NCI-H2171 treated with DMSO at 0.1 percent for 48 hours (cell line): ENCODE measurements at places on chromosomes 11 and 22.

GRCh38 chr11:33125611-33126010 lies 35.7 kb downstream of the CSTF3 start:
- DNase-seq: no peak

DNA sequence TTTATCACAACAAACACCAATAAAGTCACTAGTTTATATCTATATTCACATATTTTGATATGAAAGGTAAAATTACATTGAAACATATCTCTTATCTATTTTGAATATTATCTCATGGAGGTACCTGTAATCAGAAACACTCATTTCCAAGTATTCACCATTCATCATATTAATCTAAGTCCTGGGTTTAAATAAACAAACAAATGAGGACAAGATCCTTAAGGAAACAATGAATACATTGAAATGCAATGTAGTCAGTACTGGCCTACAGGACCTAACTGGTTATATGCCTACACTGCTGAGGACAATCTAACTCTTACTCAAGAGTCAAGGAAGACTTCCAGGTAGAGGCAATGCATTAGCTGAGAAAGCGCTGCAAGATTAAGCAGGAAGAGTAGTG lies 1411.9 kb upstream of the RAG2 start:
- no peak for DNase-seq

DNA sequence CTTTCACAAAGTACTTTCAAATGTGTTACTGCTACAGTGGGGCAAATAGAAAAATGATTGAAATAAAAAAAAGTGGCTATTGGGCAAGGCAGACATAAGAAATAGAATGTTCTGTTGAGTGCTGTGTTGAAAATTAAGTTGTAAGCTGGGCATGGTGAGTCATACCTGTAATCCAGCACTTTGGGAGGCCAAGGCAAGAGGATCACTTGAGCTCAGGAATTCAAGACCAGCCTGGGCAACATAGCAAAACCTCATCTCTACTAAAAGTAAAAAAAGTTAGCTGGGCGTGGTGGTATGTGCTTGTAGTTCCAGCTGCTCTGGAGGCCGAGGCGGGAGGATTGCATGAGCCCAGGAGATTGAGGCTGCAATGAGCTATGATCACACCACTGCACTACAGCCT lies 26.9 kb upstream of the LDHA start:
- no peak for DNase-seq

DNA sequence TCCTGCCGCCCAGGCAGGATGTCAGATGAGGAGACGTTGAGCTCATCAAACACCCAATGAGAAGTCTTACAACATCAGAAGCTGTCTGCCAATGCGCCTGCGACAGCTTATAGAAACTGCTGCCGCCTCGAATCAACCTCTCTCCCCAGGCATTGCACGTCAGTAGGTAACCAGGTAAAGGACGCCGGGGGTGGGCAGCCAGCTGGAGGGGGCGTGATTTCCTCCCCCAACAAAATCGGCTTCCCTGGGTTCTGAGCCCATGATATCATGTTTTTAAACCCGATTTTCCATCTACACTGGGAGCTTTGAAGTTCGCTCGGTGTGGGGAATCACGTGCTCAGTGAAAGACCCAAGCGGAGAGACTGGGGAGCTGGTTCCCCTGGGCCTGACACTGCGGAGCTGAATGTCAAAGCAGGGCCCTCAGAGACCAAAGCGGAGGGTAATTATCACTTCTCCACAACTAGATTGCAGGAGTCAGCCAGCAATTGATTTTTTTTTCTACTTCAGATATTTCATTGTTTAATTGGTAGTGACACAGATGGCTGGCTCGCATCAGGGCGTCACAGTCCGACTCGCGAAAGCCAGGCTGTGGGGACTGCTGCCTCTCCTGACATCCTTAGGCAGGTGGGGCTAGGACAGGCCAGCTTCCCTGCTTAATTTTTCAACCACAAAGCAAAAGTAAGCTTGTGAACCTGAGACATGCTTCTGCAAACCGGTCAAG lies 15.4 kb downstream of the FAM83F start:
- DNase-seq: peak; percentile 96

- DNase-seq: no peak
Measured at GRCh38 chr11:66958956-66959274, 732 bp upstream of the PC start.

GRCh38 chr22:19559324-19559811 lies 35.2 kb upstream of the CLDN5 start:
- DNase-seq: no peak

DNA sequence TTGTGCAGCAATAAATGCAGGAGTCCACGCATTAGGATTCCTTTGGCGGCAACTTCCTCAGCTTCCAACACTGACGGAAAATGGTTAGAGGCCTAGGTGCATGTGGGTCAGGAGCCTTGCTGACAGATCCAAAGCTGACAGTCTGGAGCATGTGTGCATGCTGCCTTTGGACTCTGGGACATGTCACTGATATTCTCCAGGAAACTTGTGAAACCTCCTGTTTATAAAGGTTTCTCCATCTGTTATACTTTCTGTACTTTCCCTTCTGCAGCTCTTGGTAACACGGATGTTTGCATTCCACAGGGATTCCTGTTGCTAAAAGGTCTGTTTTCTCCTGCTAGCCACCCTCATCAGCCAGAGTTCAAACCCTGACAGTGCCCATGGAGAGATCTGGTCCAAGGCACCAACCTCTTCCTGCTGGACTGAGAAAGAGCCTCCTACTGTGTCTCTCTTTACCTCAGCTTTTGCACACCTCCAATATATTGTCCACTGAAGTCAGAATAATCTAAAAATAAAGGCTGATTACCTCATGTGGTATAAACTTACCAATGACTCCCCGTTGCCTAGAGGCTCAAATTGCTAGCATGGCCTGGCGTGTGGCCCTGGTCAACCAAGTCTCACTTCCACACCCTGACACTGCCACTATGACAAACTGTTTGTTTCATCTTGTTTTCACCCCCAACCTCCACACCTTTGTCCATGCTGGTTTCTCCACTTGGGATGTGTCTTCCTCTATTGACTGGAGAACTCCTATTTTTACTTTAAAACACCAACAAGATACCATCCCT lies 31.1 kb upstream of the LYVE1 start:
- DNase-seq: no peak

- no peak for DNase-seq
Measured at GRCh38 chr11:7612661-7613393, 60.5 kb downstream of the CYB5R2 start.

- no peak for DNase-seq
Measured at GRCh38 chr11:133399855-133400625, 132.3 kb downstream of the OPCML start.

GRCh38 chr11:24900514-24900913 lies 403.7 kb downstream of the LUZP2 start:
- no peak for DNase-seq

DNA sequence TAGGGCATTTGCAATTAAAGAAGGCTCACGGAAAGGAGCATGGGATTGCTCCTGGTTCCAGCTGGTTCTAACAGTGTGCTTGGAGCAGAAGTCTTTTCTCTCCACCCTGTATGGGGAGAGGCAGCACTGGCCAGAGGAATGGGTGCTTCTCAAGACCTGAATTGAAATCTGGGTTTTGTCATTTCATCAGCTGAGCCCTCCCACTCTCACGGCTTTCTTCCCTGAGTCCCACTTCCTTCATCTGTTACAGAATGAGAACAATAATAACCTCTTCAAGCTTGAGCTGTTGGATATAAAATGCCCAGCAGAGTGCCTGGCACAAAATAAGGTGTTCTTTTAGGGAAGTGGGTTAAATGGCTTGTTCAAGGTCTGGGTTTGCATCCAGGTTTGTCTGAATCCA lies 17.2 kb downstream of the CNTF start:
- no peak for DNase-seq

- DNase-seq: no peak
Measured at GRCh38 chr22:39303358-39303757, 16.1 kb downstream of the RPL3 start.

DNA sequence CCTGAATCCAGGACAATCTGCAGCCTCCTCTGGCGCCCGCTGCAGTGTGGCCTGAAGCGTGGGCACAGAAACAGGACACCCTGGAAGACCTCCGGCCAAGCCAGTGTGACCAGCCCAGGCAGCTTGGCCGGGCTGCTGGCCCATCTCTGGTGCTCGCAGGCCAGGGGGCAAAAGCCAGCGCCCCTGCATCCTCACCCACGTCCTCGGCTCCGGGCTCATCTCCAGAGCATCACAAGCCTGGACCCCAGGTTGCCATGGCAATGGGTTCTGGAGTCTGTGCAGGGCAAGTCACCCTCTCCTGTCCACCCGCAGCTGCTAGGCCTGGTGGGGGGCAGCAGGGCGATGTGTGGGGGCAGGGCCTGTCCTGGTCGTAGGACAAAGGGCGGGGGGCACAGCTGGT lies 9.3 kb upstream of the PDGFB start:
- DNase-seq: no peak

GRCh38 chr11:128375961-128376360 lies 211.4 kb downstream of the ETS1 start:
- DNase-seq: no peak

GRCh38 chr11:63814383-63814736 lies 1.1 kb downstream of the SPINDOC start:
- DNase-seq: no peak

GRCh38 chr11:8706673-8707432 lies 24.3 kb downstream of the RPL27A start:
- DNase-seq: no peak

- DNase-seq: no peak
Measured at GRCh38 chr22:38845004-38845740, 1.3 kb upstream of the NPTXR start.

- no peak for DNase-seq
Measured at GRCh38 chr22:45698094-45698493, 26.5 kb downstream of the ATXN10 start.

- DNase-seq: no peak
Measured at GRCh38 chr22:11628651-11629511, 3899.1 kb upstream of the OR11H1 start.

DNA sequence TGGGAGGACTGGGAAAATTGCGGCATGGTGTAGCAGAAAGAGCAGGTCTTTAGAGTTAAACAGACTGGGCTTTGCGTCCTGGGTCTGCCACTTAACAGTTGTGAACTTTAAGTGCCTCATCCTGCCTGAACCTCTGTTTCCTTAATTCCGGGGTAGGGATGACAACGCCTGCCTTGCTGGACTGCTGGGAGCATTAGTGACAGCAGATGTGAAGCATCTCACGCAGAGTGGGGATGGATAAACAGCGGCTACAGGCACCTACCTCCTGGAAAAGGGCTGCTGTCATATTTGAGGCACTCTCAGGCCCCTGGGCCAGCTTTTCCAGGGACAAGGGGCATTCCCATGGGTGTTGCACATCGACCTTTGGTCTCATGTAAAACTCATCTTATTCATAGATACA lies 572.2 kb downstream of the TBC1D22A start:
- no peak for DNase-seq

- no peak for DNase-seq
Measured at GRCh38 chr22:44394246-44395117, 81.7 kb upstream of the SHISAL1 start.

GRCh38 chr11:66973956-66974580 lies 1.0 kb upstream of the C11orf86 start:
- no peak for DNase-seq

GRCh38 chr11:75315439-75315805 lies 36.0 kb downstream of the ARRB1 start:
- DNase-seq: no peak

GRCh38 chr11:69797156-69797555 lies 22.0 kb upstream of the FGF4 start:
- no peak for DNase-seq

GRCh38 chr11:119476666-119477331 lies 53.8 kb upstream of the THY1 start:
- DNase-seq: no peak

DNA sequence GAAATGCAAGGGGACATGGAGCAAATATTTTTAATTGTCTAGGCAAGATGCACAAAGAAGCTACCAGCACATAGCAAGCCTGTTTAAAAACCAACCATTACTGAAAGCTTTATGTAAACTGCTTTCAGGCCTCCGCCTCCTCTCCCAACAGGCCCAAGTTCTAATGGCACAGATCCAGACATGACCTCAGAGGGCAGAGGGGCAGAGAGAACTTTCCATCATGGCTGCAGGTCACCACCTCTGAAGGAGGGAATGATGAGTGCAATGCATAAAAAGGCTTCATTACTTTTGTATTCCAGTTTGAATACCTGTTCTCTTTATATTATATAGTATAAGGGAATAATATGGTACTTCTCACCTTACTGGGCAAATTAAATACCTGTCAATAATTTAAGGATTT lies 15.2 kb downstream of the DDX17 start:
- no peak for DNase-seq

GRCh38 chr11:78651136-78651775 lies 76.6 kb upstream of the NARS2 start:
- DNase-seq: no peak
